ENCODE measurements at places on chromosomes 7 and 10.

DNA sequence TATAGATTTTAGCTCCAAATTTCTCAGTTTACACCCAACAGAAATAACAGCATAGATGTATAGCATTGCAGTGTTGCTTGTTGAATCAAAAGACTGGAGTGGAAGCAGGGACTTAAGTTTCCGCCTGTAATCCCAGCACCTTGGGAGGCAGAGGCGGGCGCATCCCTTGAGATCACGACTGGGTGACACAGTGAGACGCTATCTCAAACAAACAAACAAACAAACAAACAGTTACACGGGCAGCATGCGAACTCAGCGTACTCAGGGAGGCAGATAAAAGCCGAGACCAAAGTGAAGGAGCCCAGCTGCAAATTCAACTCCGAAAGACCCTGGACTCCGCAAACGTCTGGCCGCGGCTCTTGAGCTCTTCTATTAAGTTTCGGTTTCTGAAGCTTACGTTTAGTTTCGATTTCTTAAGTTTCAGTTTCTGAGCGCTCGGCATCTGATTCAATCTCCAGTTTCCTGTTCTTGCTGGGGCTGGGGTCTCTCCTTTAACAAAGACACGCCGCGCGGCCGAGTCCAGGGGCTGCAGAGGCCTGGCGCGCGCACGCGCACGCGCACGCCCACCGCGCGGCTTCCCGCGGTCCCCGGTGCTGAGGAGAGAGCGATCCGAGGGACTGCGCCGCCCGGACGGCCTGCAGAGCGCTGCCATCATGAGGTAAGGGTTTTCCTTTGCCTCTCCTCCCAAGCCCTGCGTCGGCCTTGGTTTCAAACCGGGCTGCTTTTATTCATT is at the start of gene IFIT5:
TSS of gene IFIT5 (plus strand) at position 423 of the 733 bp plus-strand sequence. CDS start at position 654, 231 bp downstream.
- DNase-seq: peak; percentile 37

GRCh38 chr7:88191911-88192310 is 27.9 kb downstream of the SRI start:
- no peak for DNase-seq

DNA sequence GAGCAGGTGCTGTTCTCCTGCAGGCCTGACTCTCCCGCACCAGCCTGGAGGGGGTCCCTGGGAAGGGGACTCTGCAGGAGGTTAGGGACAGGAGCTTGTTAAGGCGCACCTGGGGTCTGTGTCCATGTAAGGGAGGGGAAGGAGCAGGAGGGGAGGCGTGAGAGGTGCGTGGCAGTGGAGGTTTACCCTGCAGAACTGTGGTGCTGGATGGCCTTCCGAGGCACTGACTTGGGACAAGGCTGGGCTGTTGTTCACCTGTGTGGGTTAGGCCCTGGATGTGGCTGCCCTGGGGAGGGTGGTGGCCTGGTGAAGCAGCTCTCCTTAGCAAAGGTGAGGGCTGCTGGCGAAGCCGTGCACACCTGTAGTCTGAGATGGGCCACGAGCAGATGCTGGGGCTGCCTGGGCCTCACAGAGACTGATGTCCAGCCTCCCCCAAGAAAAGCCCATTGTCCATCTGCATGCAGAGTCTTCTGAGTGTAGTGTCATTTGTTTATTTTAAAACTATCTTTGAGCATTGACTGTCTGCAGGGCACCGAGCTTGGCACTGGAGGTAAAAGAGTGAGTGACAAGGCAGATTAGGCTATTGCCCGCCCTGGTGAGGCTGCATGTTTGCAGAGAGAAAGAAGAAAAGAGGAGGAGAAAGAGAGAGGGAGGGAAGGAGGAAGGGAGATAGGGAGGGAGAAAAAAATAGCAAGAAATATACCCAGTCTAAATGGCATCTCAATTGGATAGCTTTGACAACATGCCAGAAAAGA is 225.3 kb downstream of the GLRX3 start:
- no peak for DNase-seq

- no peak for DNase-seq
Observed at GRCh38 chr10:5550621-5551530, 26.1 kb downstream of the CALML3 start.

DNA sequence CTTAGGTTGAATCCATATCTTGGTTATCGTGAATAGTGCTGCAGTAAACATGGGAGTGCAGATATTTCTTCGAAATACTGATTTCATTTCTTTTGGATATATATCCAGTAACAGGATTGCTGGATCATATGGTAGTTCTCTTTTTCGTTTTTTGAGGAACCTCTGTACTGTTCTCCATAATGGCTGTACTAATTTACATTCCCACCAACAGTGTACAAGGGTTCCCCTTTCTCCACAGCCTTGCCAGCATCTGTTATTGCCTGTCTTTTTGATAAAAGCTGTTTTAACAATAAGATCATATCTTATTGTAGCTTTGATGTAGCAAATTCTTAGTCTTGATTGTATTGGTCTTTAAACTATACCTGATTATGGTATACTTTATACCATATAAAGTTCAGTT is 45.3 kb downstream of the ZNRF2 start:
- DNase-seq: no peak

- DNase-seq: peak; percentile 48
Observed at GRCh38 chr7:47361746-47362215, 220.1 kb downstream of the TNS3 start.

GRCh38 chr10:30098629-30099028 is 39.2 kb upstream of the JCAD start:
- DNase-seq: no peak

- no peak for DNase-seq
Observed at GRCh38 chr7:5477723-5478531, 54.3 kb upstream of the TNRC18 start.

GRCh38 chr7:156279635-156280034 is 360.9 kb upstream of the RNF32 start:
- no peak for DNase-seq

DNA sequence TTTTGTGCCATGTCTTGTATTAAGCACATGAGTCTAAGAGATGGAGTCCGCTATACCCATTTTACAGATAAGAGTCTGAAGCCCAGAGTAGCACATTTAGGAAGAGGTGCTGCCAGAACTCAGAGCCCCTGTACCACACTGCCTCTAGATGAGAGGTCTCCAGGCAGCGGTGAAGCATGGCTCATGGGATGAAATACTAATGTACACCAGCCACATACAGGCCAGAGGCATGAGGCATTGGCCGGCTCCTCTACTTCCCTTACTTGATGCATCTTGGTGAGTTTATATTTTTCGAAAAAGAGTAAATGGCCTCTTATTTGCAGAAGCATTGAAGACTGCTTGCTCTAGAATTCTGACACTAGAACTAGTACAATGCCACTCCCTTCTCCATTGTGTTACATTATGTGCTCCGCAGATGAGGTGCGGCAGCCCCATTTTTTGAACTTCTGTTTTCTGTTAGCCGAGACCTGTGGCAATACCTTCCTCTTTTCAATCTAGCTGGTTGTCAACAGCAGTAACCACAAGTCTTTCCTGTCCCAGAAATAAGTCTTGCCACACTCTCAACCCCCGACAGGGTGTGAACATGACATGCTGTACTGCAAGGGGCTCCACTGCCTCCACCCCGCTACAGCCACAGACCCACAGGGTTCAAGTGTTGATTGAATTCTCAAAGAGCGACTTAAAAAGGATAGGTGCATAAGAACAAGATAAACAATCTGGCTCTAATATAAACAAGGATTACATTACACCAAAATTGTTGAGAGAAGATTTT is 145.3 kb downstream of the CELF2 start:
- peak; percentile 71 for DNase-seq

- no peak for DNase-seq
Observed at GRCh38 chr10:32245760-32246159, 101.2 kb downstream of the EPC1 start.

DNA sequence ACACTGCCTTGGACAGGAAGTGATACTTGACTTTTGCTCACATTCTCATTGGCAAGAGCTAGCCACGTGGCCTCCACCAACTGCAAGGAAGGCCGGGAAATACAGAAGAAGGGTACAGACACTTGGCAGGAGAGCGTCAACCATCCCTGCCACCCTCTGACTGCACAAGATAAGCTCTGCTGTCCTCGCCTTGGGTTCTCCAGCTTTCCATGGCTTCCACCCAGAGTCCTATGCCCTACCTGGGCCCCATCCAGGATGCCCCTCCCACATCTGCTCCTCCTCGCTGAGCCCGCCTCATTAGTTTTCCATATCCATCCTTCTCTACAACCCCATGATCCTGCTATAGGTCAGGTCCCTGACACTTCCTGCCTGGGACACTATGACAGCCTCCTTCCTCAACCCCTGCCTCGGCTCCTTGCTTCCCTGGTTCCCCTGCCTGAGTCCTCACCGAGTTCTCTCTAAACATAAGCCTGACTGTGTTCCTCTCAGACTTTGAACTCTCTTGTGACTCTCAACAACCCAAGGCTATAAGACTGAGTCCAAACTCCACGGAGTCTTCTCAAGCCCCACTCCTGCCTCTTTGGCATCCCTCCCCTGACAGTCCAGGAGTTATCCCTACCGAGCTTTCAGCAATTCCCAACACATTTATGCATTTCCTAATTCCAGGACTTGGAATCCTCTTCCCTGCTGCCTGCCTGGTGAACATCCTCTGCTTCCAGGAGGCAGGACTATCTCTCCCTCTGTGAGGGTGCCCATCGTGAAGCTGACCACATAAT is 23.2 kb upstream of the GDF10 start:
- no peak for DNase-seq

Data from stimulated activated CD8-positive, alpha-beta memory T cell treated with anti-CD3 and anti-CD28 coated beads, Interleukin-15, amount 100 ng/mL, for 48 hours (primary cell).